ENCODE measurements at places on chromosomes 1 and 21. TPM values are rescaled to one million over a fixed set of nuclear protein-coding genes. Genes with fewer than 3 reads are reported as not detected.

- no peak for DNase-seq
Measured at GRCh38 chr1:50566405-50566804, 143.2 kb upstream of the DMRTA2 start.

GRCh38 chr1:64042331-64043100 is 160.9 kb upstream of the UBE2U start:
- no peak for DNase-seq

- DNase-seq: no peak
Measured at GRCh38 chr1:49630156-49630555, 393.6 kb downstream of the AGBL4 start.

DNA sequence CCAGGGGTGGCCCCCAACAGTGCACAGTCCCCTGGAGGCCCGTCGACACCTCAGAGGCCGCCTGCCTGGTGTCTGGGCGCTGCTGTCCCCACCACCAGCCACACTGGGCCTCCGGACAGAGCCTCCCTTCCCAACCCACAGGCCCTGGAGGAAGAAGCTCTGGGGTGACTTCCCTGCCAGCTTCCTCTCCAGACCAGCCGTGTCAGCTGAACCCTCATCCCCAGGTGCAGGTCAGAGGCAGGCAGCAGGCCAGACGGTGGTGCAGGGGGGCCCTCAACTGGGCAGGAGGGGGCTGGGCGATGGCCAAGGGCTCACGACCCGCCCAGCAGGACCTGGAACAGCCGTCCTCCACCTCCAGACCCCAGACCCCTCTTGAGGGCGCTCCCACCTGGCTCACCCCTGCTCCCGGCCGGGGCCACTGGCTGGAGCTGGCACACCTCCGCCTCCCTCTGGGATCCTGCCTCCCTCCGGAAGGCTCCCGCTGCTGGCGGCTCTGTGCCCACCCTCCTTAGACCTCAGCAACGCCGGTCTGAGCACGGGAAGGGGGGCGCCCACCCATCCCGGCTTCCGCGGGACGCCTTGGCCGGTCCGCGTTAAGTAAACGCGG is 520 bp downstream of the TNFRSF18 start:
- DNase-seq: no peak

DNA sequence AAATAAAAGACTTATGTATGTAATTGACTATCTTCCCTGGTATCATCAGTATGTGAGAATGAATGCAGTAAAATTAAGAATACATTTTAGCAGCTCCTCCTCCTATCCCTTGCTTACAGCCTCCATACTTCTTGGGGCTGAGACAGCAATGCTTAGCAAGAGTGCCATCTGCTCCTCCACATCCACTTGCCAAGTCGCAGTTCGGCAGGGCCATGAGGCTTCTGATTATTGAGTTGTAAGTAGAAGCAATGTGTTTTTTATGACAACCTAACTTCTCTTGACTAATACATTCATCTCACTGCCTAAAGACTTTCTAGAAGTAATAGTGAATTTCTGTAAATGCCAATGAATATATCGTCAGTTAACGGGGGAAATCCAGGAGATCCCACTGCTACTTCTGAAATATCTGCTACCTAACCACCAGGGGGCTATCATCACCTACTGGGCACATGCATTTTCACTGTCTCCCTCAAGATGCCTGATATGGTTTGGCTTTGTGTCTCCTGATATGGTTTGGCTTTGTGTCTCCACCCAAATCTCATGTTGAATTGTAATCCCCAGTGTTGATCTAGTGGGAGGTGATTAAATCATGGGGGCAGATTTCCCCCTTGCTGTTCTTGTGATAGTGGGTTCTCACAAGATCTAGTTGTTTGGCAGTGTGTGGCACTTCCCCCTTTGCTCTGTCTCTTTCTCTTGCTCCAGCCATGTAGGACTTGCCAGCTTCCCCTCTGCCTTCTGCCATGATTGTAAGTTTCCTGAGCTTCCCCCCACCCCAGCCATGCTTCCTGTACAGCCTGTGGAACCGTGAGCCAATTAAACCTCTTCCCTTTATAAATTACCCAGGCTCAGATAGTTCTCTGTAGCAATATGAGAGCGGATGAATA is 59.6 kb downstream of the EXTL2 start:
- no peak for DNase-seq

GRCh38 chr1:116163533-116163932 is 52.3 kb downstream of the MAB21L3 start:
- peak; percentile 6 for DNase-seq

DNA sequence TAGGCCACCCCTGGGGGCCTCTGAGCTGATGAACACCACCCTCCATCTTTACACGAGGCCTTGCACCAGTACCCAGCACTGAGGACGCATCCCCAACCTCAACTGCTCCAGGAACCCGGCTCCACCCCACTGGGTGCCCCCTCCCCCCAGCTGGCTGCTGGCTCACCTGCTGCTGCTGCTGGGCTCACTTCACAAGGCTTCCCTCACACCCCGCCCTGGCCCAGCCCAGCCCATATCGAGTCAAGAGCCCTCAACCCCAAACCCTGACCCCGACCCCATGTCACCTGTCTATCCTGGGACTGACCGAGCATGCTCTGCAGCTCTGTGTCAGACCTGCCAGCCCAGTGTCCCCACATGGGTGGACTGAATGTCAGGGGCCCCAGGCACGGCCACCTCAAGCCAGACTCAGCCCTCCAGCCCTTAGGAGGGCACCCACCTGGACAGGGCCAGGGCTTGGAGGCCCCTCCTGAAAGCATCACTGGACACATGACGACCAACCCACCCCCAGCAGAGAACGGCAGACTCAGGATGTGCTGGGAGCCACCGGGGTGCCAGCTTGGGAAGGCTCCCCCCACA is 21.4 kb downstream of the WNT9A start:
- no peak for DNase-seq

DNA sequence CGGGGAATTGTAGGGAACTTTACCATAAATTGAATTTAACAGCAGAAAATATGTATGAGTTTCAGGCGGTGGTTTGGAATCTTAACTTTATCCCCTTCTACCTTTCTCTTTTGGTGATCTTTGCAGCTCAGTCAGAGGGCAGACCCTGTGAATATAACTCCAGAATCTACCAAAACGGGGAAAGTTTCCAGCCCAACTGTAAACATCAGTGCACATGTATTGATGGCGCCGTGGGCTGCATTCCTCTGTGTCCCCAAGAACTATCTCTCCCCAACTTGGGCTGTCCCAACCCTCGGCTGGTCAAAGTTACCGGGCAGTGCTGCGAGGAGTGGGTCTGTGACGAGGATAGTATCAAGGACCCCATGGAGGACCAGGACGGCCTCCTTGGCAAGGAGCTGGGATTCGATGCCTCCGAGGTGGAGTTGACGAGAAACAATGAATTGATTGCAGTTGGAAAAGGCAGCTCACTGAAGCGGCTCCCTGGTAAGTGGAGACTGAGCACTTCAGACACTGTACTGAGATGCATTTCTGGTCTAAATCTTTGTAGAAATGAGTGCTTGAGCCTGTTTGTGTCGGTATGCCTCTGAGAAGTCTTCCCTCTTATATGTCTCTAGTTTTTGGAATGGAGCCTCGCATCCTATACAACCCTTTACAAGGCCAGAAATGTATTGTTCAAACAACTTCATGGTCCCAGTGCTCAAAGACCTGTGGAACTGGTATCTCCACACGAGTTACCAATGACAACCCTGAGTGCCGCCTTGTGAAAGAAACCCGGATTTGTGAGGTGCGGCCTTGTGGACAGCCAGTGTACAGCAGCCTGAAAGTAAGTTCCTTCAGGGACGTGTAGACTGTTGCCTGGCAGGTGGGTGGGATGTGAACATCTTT is 1.5 kb downstream of the CCN1 start:
- peak; percentile 32 for DNase-seq

The STYXL2 gene
- not detected for total RNA-seq

The PTPRU gene
- 2.3 TPM for total RNA-seq

The EDN2 gene
- 3.3 TPM for total RNA-seq

The GPR52 gene
- total RNA-seq: 0.82 TPM

All from colonic mucosa (tissue), 4 donors.